Colonic mucosa (tissue), 4 donors: ENCODE measurements at places on chromosomes 2 and 18. TPM values are rescaled to one million over a fixed set of nuclear protein-coding genes. Genes with fewer than 3 reads are reported as not detected.
A peak's percentile ranks its signal among the peaks of the same experiment; 100 is the strongest.

The METTL21A gene
- 14.2 TPM for total RNA-seq

GRCh38 chr2:74499267-74499939 is at the start of gene LBX2:
TSS of gene LBX2 (minus strand) at chr2:74499603. CDS start at chr2:74499537, 66 bp downstream.
- peak; percentile 57 for DNase-seq
- no peaks in the 10 kb centered on the region for H3K36me3 ChIP-seq
- H3K4me3 ChIP-seq = peak within 1 kb of the TSS; percentile 47
- peaks cover 15% of the 10 kb centered on the region for H3K4me1 ChIP-seq
- H3K27ac ChIP-seq = peak within 1 kb of the TSS; percentile 32

DNA sequence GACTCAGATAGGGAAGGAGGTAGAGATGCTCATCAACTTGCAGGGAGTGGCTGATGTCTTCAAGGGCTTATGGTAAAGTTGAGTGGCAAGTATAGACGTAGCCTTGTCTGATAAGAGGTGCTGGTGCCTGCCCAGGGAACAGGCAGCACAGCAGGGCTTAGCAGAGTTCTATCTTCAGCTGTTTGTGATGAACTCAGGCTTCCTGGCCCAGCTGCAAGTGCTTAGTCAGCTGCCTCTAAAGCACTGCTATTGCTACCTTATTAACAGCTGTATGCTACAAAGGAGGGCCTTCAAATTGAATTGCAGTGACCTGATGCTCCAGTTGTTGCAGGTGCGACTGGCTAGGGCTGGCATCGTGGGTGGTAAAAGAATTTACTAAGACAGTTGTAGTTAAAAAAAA is 82.1 kb downstream of the TSN start:
- DNase-seq = no peak
- no peaks in the 10 kb centered on the region for H3K36me3 ChIP-seq
- no peaks in the 10 kb centered on the region for H3K4me1 ChIP-seq

GRCh38 chr2:46535896-46536295 is 56.5 kb downstream of the TMEM247 start:
- no peaks in the 10 kb centered on the region for H3K27me3 ChIP-seq
- no peak overlapping the region for H3K4me3 ChIP-seq
- H3K4me1 ChIP-seq = no peaks in the 10 kb centered on the region
- no peaks in the 10 kb centered on the region for H3K36me3 ChIP-seq
- H3K27ac ChIP-seq = no peak overlapping the region
- no peak for DNase-seq

DNA sequence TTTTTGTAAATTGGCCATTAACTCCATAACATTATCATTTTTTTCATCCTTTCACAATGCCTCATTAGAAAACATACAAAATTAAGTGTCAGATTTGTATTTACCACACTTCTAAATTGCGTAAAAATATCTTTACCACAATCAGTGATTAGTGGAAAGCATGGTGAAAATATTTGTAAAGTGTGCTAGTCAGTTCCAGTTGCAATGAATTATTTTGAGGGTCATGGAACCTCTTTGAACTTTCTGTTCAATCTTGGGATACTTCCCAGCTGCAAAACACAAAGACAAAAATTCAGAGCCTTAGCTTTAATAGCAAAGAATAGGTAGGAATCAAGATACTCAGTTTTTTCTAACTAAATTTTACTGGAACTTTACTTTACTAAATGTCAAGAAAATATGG is 4.0 kb upstream of the COL3A1 start:
- DNase-seq = no peak
- no peaks in the 10 kb centered on the region for H3K4me1 ChIP-seq
- H3K36me3 ChIP-seq = no peaks in the 10 kb centered on the region
- no peaks in the 10 kb centered on the region for H3K27me3 ChIP-seq
- H3K4me3 ChIP-seq = no peak overlapping the region

The SPRED2 gene
- 36.9 TPM for total RNA-seq

The CPLX4 gene
- total RNA-seq = not detected

DNA sequence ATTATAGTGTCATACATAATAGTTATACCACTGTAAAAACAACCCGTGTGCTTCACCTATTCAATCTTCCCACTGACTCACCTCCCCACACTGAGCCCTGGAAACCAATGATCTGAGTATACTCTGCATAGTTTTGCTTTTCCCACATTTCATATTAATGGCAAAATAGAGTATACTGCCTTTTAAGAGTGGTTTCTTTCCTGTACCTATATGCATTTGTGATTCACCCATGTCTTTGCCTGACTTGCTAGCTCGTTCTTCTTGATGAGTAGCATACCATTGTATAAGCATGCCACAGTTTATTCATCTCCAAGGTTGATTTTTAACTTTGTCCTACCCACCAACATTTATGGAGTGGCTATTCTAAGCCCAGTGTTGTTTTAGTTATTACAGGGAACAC is 686.4 kb downstream of the PLCL1 start:
- no peaks in the 10 kb centered on the region for H3K4me1 ChIP-seq
- H3K27ac ChIP-seq = peak overlapping the region; percentile 44
- H3K36me3 ChIP-seq = no peaks in the 10 kb centered on the region
- H3K4me3 ChIP-seq = no peak overlapping the region

The SNRNP200 gene
- 127 TPM for total RNA-seq

DNA sequence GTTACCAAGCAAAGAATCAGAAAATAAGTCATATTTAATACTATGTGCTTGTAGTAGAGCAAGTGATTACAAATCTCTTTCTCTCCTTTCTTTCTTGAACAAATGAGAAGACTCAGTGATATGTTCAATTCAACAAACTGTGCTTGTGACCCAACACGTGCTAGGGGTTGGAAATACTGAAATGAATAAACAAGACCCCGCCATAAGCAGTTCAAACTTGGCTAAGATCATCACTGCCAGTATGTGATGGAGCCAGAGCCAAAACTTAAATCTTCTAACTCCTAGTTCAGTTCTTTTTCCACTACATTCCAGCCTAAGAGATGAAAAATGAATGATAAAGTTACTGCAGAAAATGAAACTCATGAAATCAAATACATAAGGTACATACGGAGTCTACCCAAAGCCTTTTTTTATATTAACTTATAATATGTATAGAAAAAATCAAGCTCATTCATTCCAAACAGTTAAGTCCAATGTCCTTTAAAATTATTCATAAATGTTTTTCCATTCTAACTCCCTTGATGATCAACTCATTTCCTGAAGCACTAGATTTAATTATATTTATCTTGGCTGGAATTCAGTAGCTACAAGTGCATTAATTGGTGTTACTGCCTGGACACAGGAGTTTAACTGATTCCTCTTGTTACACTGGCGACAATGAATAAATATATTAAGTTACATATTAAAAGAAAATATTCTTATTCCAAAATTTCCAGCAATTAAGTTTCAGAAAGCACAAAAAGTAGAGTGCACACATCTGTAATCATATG is 36.0 kb downstream of the GALNT3 start:
- H3K27me3 ChIP-seq = no peaks in the 10 kb centered on the region
- H3K4me3 ChIP-seq = no peak overlapping the region
- H3K4me1 ChIP-seq = no peaks in the 10 kb centered on the region

The NYAP2 gene
- 0.05 TPM for total RNA-seq

DNA sequence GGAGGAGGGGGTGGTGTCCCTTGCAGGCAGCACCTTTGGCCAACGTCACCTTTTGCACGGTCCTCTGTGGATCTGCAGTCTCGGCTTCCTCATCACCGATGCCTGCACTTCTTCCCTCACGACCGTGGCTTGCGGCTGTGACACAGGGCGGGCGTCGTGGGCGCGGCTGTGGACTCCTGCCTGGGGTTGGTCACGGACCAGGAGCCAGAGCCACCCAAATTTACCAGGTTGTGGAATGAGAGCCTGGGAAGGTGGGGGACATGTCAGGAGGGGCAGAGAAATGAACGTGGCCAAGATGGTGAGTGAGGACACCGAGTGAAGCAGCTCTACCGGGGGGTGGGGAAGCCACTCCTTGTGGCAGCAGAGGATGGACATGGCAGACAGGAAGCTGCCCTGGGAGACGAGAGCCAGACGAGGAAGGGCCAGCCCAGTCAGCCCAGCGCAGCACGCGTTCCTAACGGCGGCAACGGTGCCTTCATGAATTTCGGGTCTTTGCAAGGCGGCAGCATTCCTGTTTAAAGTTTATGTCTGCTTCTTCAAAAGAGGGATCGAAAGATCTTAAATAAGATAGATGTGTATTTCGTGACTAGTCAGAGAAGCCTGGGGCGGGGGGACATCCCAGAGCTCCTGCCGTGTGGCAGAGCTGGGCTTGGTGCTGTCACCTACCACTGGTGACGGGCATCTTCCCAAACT is 84.2 kb downstream of the LRRFIP1 start:
- H3K27me3 ChIP-seq = no peaks in the 10 kb centered on the region
- DNase-seq = no peak
- H3K4me3 ChIP-seq = no peak overlapping the region
- no peaks in the 10 kb centered on the region for H3K36me3 ChIP-seq
- no peaks in the 10 kb centered on the region for H3K4me1 ChIP-seq

GRCh38 chr18:26723981-26724380 is 141.5 kb downstream of the AQP4 start:
- no peak overlapping the region for H3K4me3 ChIP-seq
- no peaks in the 10 kb centered on the region for H3K36me3 ChIP-seq
- no peaks in the 10 kb centered on the region for H3K27me3 ChIP-seq
- no peak for DNase-seq
- no peaks in the 10 kb centered on the region for H3K4me1 ChIP-seq

DNA sequence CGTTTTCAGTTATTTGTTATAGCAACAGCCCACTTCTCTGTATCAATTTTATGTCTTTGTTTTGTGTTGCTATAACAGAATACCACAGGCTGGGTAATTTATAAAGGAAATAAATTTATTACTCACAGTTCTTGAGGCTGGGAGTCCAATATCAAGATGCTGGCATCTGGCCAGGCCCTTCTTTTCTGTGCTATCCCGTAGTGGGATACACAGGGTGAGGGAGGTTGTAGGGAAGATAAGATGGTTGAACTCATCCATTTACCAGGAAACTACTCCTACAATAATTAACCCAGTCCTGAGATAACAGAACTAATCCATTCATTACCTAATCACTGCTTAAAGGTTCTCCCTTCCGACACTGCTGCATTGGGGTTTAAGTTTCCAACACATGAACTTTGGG is 220.7 kb downstream of the TPGS2 start:
- H3K4me3 ChIP-seq = no peak overlapping the region
- H3K27me3 ChIP-seq = no peaks in the 10 kb centered on the region
- no peak for DNase-seq
- H3K36me3 ChIP-seq = no peaks in the 10 kb centered on the region

The KANSL1L gene
- total RNA-seq = 5.9 TPM

GRCh38 chr2:15584767-15585469 is 6.8 kb upstream of the DDX1 start:
- H3K4me3 ChIP-seq = no peak overlapping the region
- DNase-seq = no peak
- no peaks in the 10 kb centered on the region for H3K4me1 ChIP-seq
- H3K27me3 ChIP-seq = no peaks in the 10 kb centered on the region

The ACMSD gene
- total RNA-seq = not detected

The MAP3K19 gene
- not detected for total RNA-seq

- no peaks in the 10 kb centered on the region for H3K36me3 ChIP-seq
- no peak for DNase-seq
- H3K4me3 ChIP-seq = no peak overlapping the region
- H3K4me1 ChIP-seq = no peaks in the 10 kb centered on the region
- no peaks in the 10 kb centered on the region for H3K27me3 ChIP-seq
Observed at GRCh38 chr2:230947908-230948365, 22.9 kb upstream of the GPR55 start.

GRCh38 chr2:1817256-1818051 is 73.1 kb upstream of the PXDN start:
- H3K36me3 ChIP-seq = no peaks in the 10 kb centered on the region
- peak overlapping the region; percentile 53 for H3K27ac ChIP-seq
- H3K27me3 ChIP-seq = no peaks in the 10 kb centered on the region
- DNase-seq = peak; percentile 65

DNA sequence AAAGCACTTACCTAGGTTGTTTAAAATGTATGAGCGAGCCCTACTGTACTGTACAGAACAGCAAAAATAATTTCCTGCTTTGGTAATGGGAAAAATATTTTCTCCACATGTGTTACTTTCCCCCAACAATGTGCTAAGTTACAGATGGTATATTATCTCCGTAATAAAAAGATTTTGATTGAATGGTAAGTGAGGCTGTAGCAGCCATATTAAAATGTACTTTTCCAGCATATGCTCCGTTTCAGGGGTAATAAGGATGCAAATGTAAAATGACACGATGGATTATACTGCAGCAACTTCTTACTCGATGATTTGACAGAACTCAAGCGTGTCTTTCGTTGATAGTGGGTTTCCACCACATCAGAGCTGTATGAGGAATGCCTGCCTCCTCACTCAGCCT is 50.5 kb downstream of the OSBPL6 start:
- H3K27me3 ChIP-seq = no peaks in the 10 kb centered on the region
- no peak overlapping the region for H3K27ac ChIP-seq
- no peaks in the 10 kb centered on the region for H3K36me3 ChIP-seq
- no peaks in the 10 kb centered on the region for H3K4me1 ChIP-seq
- DNase-seq = no peak

- H3K27ac ChIP-seq = no peak overlapping the region
- no peaks in the 10 kb centered on the region for H3K36me3 ChIP-seq
- H3K4me3 ChIP-seq = no peak overlapping the region
Observed at GRCh38 chr18:21980744-21981143, 188.6 kb upstream of the GATA6 start.

The GPR39 gene
- total RNA-seq = 14.6 TPM

DNA sequence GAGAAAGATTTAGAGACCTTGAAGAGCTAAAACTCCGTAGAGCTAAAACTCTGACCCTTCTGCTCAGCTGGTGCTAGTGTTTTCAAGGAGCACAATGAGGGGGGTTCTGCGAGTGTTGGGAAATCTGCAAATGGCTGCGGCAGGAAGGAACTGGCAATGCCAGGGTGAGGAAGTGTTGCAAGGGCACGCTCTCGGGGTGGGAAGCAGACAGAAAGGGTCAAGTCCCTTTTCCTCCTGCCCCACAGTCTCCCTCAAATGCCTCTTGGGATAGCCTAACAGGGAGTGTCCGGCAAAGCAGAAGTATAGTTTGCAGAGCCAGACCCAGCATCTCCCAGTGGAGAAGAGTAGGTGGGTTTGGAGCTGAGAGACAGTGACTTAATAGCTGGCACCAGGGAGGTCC is 60.5 kb downstream of the NCAPH start:
- H3K27me3 ChIP-seq = no peaks in the 10 kb centered on the region
- no peaks in the 10 kb centered on the region for H3K36me3 ChIP-seq
- no peak for DNase-seq
- peak overlapping the region; percentile 7 for H3K27ac ChIP-seq
- no peak overlapping the region for H3K4me3 ChIP-seq
- no peaks in the 10 kb centered on the region for H3K4me1 ChIP-seq

GRCh38 chr18:49133112-49133511 is 182.3 kb upstream of the SMAD7 start:
- no peaks in the 10 kb centered on the region for H3K27me3 ChIP-seq
- H3K27ac ChIP-seq = no peak overlapping the region
- H3K4me3 ChIP-seq = no peak overlapping the region
- H3K4me1 ChIP-seq = no peaks in the 10 kb centered on the region

The IL18RAP gene
- 0.69 TPM for total RNA-seq

- H3K27ac ChIP-seq = no peak overlapping the region
- peaks cover 9% of the 10 kb centered on the region for H3K4me1 ChIP-seq
- no peaks in the 10 kb centered on the region for H3K36me3 ChIP-seq
- no peak overlapping the region for H3K4me3 ChIP-seq
Observed at GRCh38 chr18:34225218-34225553, 473 bp upstream of the NOL4 start.

DNA sequence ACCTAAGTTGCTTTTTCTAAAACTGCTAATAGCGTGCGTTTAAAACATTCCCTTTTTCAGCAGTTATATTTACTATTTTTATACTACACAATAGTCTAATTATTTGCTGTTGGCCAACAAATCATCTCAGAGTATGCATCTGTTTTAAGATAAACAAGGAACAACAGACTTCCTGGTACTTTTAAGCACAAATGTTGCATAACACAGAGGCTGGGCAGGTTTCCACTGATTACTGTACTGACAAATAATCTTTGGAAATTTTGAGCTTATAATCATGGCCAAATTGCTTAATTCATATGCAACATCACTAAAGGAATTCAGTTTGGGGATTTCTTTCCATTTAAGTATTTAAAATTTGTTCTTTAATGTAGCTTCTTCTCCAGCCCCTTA is 737.4 kb upstream of the SALL3 start:
- H3K27ac ChIP-seq = no peak overlapping the region
- no peaks in the 10 kb centered on the region for H3K4me1 ChIP-seq
- no peaks in the 10 kb centered on the region for H3K36me3 ChIP-seq
- peak; percentile 27 for DNase-seq
